Activated naive CD4-positive, alpha-beta T cell treated with anti-CD3 and anti-CD28 coated beads, Interleukin-2, amount 10 ng/mL, durations not matched to agents 7 days and 5 days (primary cell): ENCODE measurements at places on chromosomes 11 and 22.

- no peak for DNase-seq
These were observed 23.8 kb downstream of the LMO2 start for GRCh38 chr11:33867996-33868646.

GRCh38 chr11:44761551-44761961, 34.8 kb downstream of the TSPAN18 start:
- no peak for DNase-seq

DNA sequence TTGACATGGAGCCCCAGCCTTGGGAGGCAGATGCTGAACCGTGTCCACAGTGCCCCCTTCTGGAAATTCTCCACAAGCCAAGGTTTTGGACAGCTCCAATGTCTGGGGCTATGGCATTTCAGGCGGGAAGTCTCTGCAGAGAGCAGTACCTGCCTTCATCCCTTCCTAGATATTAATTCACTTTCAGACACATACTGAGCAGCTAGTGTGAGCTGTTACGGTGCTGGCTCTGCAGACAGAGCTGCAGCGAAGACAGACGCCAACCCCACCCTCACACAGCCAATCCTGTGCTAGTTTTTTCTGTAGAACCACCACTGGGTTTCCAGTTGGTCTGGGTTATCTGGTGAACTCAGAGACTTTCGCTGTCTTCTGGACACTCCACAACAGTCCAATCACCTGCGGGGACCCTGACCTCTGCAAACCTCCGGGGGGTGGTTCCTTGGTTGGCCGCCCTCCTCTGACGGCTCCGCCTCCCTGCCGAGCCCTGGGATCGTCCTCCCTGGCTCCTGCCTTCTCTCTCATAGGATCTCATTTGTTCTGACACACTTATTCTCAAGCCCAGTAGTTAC, 9.1 kb downstream of the LMF2 start:
- peak; percentile 84 for DNase-seq

- DNase-seq: no peak
These were observed 102.9 kb upstream of the FGF3 start for GRCh38 chr11:69922015-69922595.

DNA sequence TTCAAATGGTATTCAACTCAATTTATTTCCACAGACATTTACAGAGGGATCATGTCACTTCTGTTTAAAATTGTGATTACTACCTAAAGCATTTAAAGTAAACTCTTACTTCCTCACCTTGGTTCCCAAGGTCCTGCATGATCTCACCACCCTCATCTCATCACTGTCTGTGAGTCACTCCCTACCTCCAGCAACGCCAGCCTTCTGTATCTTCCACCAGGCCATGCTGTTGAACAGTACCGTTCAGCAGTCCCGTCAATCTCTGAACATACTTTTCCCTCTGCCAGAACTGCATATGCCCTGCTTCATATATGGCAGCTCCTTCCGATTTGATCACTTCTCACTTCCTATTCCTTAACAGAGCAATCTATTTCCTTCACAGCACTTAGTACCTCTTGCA, 2.0 kb downstream of the FBXO3 start:
- DNase-seq: no peak

DNA sequence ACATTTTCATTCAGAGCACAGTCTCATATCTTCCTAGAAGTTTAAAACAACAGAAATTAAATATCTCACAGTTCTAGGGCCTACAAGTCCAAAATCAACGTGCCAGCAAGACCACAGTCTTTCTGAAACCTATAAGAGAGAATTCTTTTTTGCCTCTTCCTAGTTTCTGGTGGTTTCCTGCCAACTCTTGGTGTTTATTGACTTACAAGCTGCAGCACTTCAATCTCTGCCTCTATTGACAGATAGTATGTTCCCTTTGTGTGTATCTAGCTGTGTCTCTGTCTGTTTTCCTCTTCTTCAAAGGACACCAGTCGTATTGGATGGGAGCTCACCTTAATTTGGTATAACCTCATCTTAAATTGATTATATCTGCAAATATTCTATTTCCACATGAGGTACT, 347.5 kb downstream of the DCDC1 start:
- DNase-seq: no peak

DNA sequence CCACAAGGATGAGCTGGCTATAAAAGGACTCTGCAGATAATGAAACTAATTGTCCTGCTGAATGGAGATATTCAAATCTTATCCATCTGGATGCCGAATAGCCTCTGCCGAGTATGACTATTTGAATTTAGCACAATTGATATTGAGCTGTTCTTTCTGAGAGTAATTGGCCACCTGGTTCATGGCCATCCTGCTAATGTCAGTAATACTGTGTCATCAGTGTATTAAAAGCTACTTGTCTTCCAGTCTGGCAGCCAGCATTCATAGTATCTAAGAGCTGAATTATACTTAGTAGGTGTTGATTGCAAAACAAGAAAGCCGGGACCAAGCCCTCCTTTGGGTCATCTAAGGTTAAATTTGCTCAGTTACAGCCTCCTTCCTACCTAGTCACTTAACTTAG, 310.7 kb upstream of the NCAM1 start:
- no peak for DNase-seq
